GM12878 (cell line): ENCODE measurements at places on chromosomes 2 and 18.

- no peak for DNase-seq
Observed at GRCh38 chr2:102100371-102101096, 42.0 kb upstream of the IL1R1 start.

DNA sequence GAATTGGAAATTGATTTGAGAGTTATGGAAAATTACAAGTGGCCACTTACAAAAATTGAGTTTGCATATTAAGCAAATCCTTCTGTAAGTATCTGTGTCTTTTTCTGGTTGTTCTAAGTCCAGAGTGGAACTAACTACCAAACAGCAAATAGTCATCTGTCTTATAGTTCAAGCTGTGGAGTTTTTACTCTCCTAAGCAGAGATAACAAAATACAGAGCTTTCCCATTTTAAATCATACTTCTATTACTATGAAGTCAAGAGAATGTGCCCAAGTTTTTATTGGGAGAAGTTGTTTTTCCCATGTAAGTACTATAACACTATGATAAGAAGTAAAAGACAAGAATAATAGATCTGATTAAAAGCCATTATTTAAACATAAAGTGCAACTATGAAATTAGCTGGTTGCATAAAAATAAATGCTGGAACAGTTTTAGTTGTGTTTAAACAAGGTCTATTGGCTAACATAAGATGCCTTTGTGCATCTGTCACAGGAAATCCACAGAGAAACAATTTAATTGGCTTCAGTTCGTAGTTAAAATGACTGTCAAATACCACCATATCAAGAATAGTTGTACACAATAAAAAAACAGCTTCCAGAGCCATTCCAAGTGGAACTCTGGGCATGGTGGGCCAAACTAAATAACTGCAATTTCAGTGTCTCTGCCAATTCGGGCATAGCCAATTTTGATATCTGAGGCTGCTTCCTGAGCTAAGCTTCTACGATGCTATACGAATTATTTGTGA, 1467.4 kb upstream of the NXPH2 start:
- no peak for DNase-seq

- DNase-seq = no peak
Observed at GRCh38 chr2:6773007-6773693, 92.6 kb downstream of the CMPK2 start.

- no peak for DNase-seq
Observed at GRCh38 chr2:72154386-72154975, 6.8 kb upstream of the CYP26B1 start.

GRCh38 chr2:174750923-174751441, 13.3 kb downstream of the CHRNA1 start:
- DNase-seq = peak; percentile 56

- no peak for DNase-seq
Observed at GRCh38 chr2:207227062-207227748, 61.5 kb upstream of the KLF7 start.

DNA sequence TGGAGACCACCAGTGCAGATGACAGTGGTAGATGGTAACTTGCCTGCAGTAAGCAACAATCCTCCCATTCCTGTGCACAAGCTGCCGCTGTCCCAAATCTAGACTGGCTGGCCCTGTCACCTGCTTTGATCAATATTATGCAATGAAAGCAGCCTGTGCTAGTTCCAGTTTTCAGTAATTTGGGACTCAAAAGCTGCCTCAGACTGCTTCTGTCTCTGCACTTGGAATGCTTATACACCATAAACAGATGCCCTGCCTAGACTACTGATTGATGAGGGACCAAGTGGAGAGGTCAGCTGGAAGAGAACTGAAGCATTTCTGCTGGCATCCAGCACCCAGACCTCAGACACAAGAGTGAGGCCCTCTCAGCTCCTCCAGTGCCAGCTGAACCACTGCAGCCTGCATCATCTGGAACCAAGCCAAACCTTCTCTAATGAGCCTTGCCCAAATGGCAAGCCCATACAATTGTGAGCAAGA, 24.9 kb downstream of the CCBE1 start:
- DNase-seq = no peak

DNA sequence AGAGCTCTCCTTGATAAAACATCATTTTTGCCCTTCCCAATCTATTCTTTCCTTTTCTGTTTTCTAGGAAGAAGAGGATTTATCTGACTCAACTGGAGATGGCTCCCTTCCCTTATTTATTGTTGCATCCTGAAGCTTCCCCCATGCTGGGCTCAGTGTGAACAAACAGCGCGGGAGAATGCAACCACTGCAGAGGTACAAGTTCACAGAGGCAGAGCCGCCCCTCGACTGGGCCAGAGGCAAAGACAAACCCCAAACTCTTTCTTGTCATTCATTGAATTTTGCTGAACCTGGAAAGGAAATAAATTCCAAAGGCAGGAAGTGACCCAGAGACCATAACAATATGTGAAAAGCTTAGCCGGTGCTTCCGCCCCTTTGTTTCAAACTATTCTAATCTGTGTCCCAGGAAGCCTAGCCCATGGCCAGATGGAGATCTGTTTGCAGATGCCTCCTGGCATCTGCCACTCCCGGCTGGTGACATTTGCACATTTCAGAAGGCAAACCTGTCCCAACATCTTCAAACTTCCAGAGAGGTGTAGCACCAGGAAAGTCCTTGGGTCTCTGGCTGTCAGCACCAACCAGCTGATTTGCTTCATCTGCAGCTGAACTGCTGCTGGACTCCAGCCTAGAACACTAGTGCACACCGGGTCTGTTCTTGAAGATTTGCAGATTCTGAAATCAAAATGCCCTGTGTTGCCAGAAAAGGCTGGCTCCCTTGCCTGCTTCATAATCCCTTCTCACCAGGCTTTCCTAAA, 79.4 kb upstream of the MAP4K3 start:
- no peak for DNase-seq

- no peak for DNase-seq
Observed at GRCh38 chr18:28281400-28281799, 104.5 kb upstream of the CDH2 start.

GRCh38 chr2:225454412-225454811, 54.9 kb downstream of the NYAP2 start:
- DNase-seq = no peak

GRCh38 chr2:172613615-172614231, 57.8 kb downstream of the PDK1 start:
- no peak for DNase-seq

DNA sequence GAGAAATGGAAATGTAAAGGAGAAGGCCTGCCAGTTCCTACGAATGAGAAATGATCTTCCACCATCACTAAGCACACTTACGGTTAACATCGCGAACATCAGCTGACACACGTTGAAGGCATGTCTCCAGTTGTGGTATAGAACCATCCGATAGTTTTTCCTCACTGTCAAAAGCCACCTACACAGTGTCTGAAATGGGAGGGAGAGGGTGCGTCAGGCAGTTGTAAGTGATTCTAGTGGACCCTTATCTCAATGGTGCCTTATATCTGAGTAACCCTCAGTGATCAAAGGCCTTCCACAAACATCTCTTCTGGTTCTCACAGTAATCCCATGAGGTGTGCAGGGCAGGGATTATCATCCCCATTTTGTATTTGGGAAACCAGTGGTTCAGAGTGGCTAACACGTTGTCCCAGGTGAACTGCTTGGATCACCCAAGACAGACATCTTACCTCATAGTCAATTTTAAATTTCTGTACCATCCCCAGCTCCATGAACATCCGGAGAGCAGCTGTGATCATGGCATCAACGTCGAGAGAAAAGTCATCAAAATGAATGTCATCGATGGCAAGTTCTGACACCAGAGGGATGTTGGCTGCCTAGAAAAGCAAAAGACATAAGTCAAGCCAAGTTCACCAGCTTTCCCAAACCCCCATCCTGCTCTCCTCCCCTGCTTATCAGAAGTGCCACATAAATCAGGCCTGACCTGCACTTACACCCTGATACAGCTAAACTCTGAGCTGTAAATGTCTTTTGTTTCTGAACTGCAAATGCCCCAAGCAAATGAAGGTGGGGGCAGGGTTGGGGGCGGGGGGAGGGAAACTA, 335.2 kb downstream of the AGPS start:
- no peak for DNase-seq

- DNase-seq = no peak
Observed at GRCh38 chr18:79260023-79260422, 135.7 kb upstream of the NFATC1 start.

DNA sequence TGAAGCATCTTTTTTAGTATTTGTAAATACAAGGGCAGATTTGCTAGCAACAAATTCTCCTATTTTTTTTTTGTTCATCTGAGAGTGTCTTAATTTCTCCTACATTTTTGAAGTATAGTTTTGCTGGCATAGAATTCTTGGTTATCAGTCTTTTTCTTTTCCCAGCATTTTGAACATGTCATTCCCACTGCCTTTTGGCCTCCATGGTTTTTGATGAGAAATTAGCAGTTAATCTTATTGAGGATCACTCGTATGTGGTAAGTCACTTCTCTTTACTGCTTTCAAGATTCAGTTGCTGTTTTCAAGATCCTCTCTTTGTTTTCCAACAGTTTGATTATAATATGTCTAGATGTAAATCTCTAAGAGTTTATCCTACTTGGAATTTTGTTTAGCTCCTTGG, 16.9 kb upstream of the RNF149 start:
- DNase-seq = no peak

GRCh38 chr2:17059458-17059857, 393.8 kb upstream of the CYRIA start:
- no peak for DNase-seq

GRCh38 chr2:10709290-10709939, 12.0 kb upstream of the ATP6V1C2 start:
- no peak for DNase-seq

- DNase-seq = no peak
Observed at GRCh38 chr2:123912171-123912570, 112.9 kb upstream of the CNTNAP5 start.

DNA sequence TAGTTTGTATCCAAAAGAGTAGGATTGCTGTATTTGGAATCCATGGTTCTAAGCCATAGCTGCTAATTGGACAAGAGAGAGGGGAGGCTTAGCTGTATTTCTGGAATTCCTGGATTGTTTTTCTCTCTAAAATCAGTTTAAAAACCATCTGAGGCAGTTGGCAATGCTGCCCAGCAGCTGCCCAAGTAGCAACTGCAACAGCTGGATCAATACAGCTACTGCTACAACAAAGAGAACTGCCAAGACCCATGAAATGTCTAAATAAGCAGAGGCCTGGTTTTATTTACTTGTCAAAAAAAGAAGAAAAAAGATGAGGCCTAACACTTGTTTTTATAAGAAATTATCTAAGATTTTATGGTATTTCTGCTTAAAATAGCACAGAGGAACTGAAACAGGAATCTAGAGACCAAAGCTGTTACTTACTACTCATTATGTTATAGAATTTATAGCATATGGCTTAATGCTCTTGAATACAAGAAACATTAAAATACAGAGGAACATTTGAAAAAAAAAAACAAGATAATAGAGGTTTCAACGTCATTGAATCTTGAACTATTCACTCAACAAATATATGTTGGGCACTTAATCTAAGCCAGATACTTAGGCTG, 39.1 kb downstream of the TMEFF2 start:
- no peak for DNase-seq
